ENCODE measurements at places on chromosomes 16 and 17.

- DNase-seq = no peak
Observed at GRCh38 chr16:84830765-84831384, 11.1 kb downstream of the CRISPLD2 start.

- no peak for DNase-seq
Observed at GRCh38 chr17:4116516-4116915, 26.3 kb downstream of the ZZEF1 start.

DNA sequence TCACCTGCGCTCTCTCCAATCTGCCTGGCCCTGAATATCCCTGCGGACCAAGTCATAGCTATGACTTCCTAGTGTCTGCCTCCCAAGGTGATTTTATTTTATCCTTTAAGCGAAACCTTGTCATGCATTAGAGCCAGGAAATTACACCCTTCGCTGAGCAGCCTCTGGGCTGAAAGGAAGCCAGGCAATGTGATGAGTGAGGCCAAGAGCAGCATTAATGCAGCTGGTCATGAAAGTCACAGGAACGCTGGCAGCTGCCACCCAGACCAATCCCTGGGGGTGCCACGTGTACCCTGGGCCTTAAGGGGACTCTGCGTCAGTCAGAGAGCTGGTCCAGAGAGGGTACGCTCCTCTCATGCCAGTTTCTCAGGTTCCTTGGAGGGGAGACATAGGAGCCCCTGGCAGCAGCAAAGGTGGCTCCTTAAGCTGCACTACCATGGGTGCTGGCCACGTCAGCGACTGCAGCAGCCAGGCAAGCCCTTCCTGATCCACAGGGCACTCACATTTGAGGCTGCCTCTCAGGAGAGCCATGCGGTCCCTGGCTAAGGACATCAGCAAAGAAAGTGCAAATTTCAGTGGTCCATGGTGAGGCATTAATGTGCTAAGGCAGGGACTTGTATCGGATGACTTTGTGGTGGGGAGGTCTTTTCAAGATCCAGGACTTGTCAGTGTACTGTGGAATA, 42.7 kb upstream of the WSCD1 start:
- no peak for DNase-seq

- DNase-seq = no peak
Observed at GRCh38 chr17:51230306-51230705, 29.5 kb downstream of the MBTD1 start.

GRCh38 chr16:51155820-51156806, 5.0 kb upstream of the SALL1 start:
- no peak for DNase-seq

DNA sequence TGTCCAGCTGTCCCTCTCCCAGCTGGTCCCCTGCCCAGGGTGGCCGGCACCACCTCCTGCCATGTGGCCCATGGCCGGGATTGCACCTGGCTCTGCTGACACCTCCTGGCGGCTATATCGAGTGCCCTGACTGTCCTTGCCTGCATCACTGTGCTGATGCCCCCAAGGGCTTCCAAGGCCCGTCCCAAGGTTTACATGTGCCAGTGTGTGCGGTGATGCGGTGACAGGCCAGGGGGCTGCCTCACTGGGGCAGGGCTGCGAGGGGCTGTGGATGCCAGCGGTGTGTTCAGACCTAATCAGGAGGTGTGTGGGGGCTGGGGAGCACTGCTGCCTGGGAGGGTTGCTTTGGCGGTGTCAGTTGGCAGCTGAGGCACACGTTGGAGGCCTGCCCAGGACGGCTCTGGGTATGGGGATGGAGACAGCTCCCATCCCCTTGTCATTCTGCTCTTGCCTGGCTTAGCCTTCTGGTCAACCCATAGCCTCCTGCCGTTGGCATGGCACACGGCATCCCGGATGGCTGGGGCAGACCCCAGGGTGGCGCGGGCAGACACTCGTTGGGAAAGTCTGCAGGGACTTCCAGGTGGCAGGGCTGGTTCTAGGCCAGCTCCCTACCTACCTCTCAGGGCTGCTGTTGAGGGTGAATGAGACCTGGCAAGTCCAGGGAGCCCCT, 5.5 kb downstream of the MAP2K3 start:
- no peak for DNase-seq

GRCh38 chr17:65696739-65697394, 135.4 kb upstream of the AXIN2 start:
- DNase-seq = no peak

- no peak for DNase-seq
Observed at GRCh38 chr17:36687736-36688135, 86.4 kb downstream of the MRM1 start.

- DNase-seq = no peak
Observed at GRCh38 chr16:70746708-70747424, 54.1 kb downstream of the VAC14 start.

GRCh38 chr17:49944273-49944870, 24.6 kb upstream of the DLX4 start:
- no peak for DNase-seq

- DNase-seq = no peak
Observed at GRCh38 chr16:68388124-68388523, 60.2 kb downstream of the SMPD3 start.

GRCh38 chr17:44967907-44968224, 237 bp downstream of the C1QL1 start:
- DNase-seq = no peak

DNA sequence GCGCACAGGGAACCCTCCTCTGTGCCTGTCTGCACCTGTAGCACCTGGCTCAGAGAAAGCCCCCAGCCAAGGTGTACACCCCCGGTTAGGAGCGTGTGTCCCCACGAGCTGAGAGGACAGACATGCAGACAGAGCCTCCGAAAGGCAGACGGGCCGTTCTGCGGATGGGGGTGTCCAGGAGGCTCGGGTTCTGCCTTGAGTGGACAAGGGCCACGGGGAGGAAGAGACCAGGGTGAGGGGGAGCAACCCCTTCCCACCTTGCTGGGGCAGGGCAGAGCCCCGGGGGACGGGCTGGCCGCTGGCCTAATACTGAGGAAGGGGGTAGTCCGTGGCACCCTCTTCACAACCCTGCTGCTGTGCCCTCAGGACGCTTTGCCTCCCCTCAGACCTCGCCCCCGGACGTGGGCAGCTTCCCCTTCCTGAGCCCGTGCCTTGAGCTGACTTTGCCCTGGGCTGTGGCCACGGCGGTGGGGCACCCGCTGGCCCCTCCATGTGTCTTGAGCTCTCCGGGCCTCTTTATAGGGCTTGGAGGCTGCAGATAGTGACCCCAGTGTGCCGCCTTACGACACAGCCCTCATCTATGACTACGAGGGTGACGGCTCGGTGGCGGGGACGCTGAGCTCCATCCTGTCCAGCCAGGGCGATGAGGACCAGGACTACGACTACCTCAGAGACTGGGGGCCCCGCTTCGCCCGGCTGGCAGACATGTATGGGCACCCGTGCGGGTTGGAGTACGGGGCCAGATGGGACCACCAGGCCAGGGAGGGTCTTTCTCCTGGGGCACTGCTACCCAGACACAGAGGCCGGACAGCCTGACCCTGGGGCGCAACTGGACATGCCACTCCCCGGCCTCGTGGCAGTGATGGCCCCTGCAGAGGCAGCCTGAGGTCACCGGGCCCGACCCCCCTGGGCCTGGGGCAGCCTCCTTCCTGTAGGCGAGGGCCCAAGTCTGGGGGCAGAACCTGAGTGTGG, 5.7 kb downstream of the SLC22A31 start:
- DNase-seq = no peak

GRCh38 chr17:45333702-45334092, 16.9 kb upstream of the MAP3K14 start:
- DNase-seq = no peak

DNA sequence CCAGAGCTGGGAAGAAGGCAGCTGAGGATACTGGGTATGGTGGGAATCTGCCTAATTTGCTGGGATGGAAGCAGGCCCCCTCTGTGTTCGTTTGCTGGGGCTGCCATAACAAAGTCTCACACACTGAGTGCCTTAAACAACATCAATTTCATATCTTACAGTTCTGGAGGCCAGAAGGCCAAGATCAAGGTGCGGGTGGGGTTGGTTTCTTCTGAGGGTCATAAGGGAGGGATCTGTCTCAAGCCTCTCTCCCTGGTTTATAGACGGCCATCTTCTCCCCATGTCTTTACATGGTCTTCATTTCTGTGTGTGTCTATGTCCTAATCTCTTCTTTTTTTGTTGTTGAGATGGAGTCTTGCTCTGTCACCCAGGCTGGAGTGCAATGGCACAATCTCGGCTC, 35.8 kb downstream of the GDE1 start:
- DNase-seq = no peak

- no peak for DNase-seq
Observed at GRCh38 chr17:2120586-2121335, 65.9 kb downstream of the HIC1 start.

All from activated CD8-positive, alpha-beta memory T cell treated with anti-CD3 and anti-CD28 coated beads for 1 hour (primary cell).